RCC 7860 (cell line): ENCODE measurements at places on chromosomes 7 and 10.

DNA sequence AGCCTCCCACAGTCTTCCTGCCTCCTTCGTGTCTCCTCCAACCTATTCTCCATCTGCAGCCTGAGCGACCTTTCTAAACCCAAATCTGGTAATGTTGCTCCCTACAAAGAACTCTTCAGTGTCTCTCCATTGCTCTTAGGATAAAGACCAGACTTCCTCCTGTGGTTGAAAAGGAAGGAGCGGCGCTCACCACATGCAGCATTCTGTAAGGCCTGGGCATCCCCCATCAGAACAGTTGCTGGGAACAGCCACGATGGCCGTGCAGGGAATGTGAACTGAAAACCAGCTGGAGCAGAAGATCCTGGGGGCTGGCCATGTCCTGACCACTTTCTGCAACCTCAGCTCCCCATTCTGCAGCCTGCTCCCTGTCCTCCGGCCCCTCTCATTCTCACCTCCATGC lies 237.8 kb upstream of the ZMIZ1 start:
- DNase-seq: no peak

DNA sequence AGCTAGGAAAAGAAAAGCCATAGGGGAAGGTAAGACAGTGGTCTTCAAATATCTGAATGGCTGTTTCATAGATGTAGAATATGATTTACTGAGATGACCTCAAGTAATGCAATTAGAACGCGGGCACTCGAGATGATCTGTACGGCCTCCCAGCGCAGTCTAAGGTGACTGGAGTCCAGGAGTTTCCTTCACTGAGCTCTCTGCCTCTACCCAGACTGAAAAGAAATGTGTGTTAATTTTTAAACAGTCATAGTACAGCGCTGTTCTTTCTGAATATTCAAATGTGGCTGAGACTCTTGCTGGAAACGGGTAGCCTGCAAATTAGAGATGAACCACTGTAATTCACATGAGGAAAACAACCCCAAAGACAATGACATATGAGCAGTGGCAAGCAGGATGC lies 562.4 kb upstream of the AUTS2 start:
- no peak for DNase-seq

- no peak for DNase-seq
Observed at GRCh38 chr10:91713461-91714072, 80.7 kb upstream of the PPP1R3C start.

DNA sequence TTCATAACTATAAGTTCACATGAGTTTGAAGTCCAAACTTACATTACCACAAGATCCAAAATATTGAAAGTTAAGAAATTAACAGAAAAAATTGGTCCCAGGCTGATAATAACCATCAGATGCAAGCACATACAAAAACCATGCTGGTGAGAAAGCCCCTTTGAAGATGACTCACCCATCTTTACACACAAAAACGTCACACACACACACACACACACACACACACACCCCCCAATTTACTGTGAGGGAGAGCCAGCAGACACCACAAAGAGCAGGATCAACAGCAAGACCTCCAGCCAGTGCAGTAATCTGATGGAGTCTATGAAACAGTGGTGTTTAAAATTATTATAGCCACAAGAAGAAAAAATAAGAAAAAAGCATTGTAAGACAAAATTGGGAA lies 50.1 kb upstream of the DRGX start:
- no peak for DNase-seq

GRCh38 chr7:66301737-66302136 lies 96.6 kb downstream of the TPST1 start:
- no peak for DNase-seq

DNA sequence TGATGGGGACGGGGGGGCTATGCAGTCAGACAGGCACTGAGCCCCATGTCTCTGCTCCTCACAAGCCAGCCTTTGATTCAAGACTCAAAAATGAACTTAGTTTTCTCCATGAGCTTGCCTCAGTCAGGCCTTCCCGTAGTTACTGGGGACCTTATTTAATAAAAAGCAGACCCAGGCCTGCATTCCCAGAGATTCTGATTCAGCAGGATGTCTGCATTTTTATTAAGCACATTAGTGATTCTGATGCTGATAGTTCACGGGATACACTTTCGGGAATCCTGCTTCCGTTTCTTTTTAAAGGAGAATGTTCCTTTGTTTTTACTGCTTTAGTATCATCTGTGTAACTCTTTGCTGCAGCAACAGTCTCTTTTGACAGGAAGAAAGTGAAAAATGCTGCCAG lies 28.3 kb upstream of the PLPP4 start:
- DNase-seq: no peak

DNA sequence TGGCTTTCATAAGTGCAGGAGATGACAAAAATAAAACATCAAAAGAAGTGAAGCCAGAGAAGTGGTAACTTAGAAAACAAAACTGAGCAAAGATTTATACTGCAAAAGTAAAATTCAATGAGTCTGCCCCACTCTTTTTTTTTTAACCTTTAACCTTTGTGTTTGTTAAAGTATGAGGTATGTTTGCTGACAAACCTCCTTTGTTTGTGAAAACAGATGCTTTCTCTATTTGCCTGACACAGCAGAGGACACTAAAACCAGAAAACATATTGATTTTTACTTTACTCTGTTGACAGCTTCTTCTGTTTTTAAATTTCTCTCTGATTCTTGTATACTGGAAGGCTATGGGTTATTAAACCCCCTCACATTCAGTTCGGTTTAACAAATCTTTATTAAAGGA lies 57.6 kb downstream of the SGMS1 start:
- DNase-seq: no peak

GRCh38 chr7:100827330-100828226 lies at the start of gene EPHB4:
Gene EPHB4 (minus strand): TSS chr7:100827523. CDS start chr7:100827030, 493 bp downstream.
- DNase-seq: no peak

DNA sequence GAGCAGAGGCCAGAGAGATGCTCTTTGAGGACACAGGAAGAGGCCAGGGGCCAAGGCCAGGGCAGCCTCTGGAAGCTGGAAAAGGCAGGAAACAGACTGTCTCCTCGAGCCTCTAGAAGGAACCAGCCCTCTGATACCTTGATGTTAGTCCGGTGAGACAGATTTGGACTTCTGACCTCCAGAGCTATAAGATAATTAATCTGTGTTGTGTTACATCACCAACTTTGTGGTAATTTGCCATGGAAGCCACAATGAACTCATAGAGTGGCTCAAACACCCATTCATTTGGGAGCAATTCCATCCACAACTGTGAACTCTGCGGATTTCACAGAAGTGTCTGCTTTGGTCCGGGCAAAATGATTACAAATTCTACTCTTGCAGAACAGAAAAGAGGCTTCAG lies 48.7 kb downstream of the OAT start:
- DNase-seq: no peak

GRCh38 chr10:63441404-63441803 lies 24.4 kb downstream of the JMJD1C start:
- DNase-seq: no peak

DNA sequence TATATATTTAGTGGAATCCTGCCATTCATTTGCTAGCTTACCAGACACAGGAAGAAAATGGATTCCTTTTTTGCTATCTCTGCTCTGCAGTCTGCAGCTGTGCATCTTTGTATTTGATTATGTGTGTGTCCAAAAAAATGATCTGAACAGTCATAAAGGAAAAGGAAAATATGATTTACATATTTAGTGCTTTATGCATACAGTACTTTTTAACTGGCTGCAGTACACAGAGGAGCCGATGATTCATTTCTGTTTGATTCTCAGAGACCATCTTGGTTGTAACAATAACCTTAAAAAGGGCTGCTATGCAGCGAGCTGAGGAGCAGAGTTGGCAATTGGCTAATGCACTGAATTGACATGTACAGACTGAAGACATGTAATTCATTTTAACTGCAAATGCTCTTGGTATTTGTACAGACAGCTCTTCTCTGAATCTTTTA lies 151.3 kb upstream of the FZD1 start:
- DNase-seq: no peak

DNA sequence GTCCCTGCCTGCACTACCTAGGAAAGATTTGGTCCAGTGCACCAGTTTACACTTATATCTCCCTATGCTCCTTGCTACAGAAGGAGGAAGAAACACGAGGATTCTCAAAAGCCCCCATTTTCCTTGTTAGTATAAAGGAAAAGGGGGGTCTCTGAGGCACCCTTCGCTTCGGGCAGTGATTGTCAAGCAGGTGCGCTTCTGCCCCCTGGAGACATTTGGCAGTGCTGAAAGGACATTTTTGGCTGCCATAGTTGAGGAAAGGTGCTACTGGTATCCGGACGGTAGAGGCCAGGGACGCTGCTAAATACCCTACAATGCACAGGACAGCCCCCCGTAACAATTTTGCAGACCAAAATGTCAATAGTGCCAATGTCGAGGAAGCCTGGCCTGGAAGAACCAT lies 193.7 kb downstream of the GFRA1 start:
- DNase-seq: no peak

GRCh38 chr7:150874401-150875198 lies 22.3 kb downstream of the AOC1 start:
- DNase-seq: no peak

DNA sequence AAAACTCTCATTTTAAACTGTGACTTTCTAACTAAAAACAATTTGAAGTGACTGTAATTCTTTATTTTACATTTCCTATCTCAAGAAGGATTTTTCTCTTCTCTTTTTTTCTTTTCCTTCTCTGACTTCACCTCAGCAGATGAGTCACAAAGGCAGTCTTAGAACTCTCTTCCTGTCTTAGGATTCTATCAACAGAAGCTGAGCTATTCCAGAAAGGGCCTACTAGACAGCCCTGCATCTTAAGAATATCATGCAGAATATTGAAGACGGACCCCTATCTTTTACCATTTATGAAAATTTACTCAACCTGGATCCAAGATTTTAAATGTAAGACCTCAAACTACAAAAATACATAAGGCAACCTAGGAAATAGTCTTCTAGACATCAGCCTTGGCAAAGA lies 365.7 kb upstream of the SEMA3C start:
- DNase-seq: peak; percentile 71

DNA sequence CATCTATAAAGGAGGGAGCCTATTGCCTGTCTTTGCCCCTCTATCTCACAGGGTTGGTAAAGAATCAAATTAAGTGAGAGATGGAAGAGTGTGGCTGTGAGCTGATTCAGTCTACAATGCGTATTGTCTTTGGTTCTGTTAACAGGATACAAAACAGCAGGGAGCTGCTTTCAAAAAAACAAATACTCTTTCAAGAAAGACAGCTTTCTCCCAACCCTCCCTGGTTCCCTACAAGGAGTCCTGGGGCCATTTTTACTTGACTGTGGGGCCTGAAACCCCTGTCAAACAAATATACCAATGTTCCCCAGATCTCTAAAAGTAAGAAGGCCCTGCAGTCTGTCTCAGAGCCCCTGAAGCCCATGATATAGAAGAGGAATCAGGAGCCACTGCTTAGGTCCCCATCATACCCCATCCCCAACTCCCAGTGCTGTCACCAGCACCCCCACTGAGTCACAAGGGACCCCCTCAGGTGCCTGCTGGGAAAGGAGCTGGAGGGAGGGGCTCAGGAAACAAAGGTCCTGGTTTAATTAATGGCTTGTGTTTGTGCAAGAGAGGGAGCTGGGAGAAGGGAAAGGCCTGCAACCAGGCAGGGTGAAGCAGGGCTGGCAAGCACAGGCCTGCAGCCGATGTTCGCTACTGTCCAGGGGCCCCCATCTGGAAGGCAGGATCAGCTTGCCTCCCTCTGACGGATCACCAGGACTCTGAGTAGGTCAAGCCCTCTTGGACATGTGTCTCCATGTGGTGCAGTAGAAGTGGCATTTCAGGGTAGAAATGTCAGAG lies 182.0 kb upstream of the GHITM start:
- no peak for DNase-seq

DNA sequence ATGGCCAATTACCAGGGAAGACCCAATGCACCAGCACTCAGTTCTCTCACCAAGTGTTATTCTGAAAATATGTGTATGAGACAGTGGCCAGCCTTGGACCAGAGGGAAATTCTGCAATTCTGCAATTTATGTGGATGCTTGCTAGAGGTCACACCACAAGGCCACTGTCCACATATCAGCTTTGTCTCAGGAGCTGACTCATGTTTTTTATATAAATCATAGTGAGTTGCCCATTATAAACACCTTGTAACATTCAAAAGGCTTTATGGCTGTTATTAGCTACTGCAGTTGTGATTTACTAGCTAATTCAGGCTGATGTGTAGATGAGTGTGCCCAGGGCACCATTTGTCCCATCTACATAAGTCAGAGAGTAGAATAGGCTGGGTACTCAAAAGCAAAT lies 649.0 kb downstream of the LRMDA start:
- DNase-seq: peak; percentile 49

DNA sequence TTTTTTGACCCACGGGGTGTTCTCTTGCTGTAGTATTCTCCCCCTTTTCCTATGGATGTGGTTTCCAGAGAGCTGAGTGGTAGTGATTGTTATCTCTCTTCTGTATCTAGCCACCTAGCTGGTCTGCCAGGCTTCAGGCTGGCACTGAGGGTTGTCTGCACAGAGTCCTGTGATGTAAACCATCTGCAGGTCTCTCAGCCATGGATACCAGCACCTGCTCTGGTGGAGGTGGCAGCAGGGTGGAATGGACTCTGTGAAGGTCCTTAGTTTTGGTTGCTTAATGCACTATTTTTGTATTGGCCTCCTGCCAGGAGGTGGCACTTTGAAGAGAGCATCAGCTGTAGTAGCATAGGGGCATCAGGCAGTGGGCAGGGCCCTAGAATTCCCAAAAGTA lies 851 bp downstream of the HYAL4 start:
- DNase-seq: no peak

GRCh38 chr7:115145512-115145911 lies 223.6 kb downstream of the MDFIC start:
- DNase-seq: no peak

DNA sequence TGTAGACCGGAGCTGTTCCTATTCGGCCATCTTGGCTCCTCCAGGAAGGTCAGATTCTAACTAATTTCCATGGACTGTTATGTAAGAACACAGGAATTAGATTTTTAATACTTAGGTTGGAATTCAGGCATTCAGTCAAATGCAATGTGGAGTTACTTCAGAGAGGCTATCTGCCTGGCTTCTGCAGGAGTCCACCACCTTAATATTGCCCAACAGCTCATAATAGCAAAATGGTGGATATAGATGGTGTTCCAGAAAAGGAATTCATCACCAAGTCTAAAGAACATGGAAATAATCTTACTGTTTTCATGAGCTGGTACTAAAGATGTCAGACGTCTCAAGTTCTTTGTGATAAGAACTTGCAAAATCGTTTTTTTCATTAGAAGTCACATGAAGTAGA lies 39.5 kb downstream of the CRHR2 start:
- DNase-seq: no peak

DNA sequence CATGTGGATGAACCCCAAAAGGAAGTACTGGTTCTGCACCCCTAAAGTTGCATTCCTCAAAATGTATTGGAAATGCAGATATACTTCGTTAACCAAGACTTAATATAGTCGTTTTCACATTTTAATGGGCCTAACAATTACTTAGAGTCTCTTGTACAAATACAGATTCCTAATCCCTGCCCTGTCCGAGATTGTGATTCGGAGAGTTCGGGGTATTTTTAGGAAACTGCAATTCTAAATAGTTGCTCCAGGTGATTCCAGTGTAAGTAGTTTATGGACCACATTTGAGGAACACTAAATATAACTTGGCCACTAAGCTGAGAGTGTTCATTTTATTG lies 830 bp downstream of the TRUB1 start:
- DNase-seq: no peak

DNA sequence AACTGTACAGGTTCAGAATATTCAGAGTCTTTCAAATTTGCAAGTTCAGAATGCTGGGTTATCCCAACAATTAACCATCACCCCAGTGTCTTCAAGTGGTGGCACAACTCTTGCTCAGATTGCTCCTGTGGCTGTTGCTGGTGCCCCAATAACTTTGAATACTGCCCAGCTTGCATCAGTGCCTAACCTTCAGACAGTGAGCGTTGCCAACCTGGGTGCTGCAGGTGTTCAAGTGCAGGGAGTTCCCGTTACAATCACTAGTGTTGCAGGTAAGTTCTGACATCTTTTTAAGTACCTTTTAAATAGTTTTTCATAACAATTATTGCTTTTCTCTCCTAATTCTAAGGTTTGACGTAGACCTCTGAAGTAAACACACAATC lies 2.7 kb downstream of the SP4 start:
- no peak for DNase-seq
